ENCODE measurements at places on chromosomes 7 and 10.

- no peak for DNase-seq
Observed at GRCh38 chr10:29802171-29802570, 167.4 kb upstream of the SVIL start.

GRCh38 chr7:121181357-121181756, 147.4 kb upstream of the WNT16 start:
- DNase-seq, result no peak

DNA sequence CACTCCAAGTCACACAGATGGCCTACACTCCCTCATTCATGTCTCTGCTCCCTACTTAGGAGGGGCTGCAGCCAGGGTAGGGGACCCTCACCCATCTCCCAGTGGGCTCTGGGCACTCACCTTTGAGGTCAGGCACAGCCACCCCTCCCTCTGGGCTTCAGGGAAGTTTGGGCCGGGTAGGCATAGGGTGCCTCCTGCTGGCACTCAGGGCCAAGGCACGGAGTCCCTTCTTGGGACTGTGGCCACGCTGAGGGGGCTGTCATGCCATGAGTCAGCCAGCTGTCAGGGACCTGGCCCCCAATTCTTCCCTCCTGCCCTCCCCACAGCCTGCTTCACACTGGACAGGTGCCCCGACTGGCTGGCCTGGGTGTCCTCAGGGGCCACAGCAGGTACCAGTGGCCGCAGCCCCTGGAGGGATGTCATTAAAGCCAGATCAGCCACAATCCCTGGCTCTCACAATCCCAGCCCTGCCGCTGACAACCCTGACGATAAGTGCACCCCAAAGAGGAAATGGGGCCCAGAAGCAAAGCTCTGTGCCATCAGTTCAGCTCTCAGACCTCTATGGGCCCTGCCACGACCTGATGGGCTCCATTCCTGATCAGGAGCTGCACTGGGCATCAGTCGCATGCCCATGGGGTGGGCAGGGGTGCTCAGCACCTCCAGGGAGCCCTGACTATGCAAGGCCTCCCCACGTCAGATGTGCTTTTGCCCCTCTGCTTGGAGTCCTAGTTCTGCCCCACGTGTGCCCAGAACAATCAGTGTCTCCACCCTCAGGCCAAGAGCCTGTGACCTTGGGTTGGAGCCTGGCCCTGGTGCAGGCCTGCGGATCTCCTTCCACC, 34.1 kb upstream of the RET start:
- DNase-seq, result no peak

- DNase-seq, result no peak
Observed at GRCh38 chr7:23205909-23206767, 24.3 kb downstream of the NUP42 start.

DNA sequence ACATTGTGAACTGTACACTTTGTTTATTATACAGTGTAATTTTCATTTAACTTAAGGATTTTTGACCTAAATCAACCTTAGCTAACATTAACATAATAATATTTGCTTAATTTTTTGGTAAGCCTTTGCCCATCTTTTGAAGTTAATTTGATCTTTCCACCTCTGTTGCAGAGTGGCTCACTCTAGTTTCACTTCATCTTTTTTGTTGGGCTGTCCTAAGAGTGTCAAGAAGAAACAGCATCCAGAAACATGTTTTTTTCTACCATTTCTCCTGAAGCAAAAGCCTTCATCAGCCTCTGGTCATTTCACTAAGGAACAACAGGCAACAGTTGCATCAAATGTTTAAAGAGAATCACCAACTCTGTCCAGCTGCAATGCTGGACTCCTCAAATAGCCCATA, 824.7 kb downstream of the REEP3 start:
- no peak for DNase-seq

DNA sequence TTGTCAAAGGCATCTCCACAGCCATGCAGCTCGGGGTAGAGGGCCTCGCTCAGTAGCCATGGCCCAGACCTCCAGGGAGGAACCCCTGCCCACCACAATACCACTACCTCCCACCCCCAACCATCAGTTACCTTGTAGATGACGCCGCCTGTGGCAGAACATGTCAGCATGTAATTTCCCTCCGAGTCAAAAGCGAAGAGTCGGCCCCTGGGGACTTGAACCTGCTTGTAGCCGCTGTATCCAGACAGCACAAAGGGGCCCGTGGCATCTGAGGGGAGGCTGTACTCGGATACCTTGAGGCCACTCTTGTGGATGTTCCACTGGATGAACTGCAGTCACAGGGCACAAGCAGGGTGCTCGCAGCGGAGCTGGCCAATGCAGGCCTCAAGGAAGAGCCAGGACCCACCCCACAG, 16.3 kb upstream of the CYREN start:
- DNase-seq, result no peak

- peak; percentile 33 for DNase-seq
Observed at GRCh38 chr7:22561321-22561811, 61.4 kb upstream of the STEAP1B start.

DNA sequence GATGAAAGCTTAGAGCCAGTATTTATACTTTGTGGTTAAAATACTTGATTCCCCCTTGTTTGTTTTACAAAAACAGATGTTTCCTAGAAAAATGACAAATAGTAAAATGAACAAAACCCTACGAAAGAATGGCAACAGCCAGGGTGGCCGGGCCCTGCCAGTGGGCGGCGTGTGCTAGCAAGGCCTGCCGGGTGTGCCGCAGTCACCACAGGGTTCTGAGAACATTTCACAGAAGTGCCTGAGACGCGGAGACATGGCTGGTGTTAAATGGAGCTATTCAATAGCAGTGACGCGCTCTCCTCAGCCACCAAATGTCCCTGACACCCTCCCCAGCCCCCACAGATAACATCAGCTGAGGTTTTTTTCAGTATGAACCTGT, 14.5 kb downstream of the GPR146 start:
- DNase-seq, result no peak

DNA sequence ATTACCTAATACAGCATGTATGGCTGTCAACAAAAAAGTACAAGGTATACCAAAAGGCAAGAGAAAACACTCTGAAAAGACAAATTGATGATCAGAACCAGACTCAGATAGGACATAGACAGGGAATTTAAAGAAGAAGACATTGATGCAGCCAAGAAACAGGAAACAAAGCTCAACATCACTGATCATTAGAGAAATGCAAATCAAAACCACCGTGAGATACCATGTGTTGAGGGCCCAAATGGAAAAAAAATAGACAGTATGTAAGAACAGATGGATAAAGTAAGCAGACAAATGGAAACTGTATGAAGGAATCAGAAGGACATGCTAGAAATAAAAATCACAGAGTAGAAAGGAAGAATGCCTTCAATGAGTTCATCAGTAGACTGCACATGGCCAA, 23.3 kb downstream of the CARD11 start:
- DNase-seq, result no peak

- no peak for DNase-seq
Observed at GRCh38 chr7:159141660-159142059, 3.0 kb downstream of the VIPR2 start.

- peak; percentile 1 for DNase-seq
Observed at GRCh38 chr10:101161494-101162299, 30.6 kb downstream of the TLX1 start.

DNA sequence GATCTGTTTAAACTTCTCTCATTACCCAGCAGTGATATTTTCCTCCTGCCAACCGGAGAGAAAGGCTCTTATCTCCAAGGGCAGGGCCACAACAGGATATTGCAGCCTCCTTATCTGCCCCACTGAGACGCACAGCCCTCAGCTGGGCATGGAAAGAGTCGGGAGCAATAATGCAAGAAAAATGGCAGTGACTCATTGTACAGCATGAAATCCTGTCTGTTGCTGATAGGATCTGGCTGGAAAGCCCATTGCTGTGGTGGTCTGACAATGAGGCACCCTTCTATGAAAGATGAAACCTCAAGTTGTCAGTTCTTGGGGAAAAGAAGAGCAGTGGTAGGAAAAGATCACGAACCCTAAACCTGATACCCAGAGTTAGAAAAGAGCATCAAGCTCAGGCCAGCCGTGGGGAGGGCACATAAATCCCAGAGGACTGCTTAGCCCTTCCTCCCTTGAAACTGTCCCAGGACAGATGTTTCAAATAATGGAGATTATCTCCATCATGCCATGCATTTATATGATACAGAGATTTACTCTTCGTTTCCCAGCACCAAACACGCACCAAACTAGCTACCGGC, 47.0 kb upstream of the FIGNL1 start:
- DNase-seq, result no peak

GRCh38 chr10:72694476-72695369, 2.8 kb downstream of the MCU start:
- DNase-seq, result no peak

GRCh38 chr7:77537136-77537777, at the start of gene PTPN12:
TSS of gene PTPN12 (plus strand) at chr7:77537295. CDS start at chr7:77537547, 252 bp downstream.
- no peak for DNase-seq

- DNase-seq, result no peak
Observed at GRCh38 chr10:106757521-106757920, 407.0 kb downstream of the SORCS1 start.

GRCh38 chr7:47241112-47242065, 340.5 kb downstream of the TNS3 start:
- no peak for DNase-seq

DNA sequence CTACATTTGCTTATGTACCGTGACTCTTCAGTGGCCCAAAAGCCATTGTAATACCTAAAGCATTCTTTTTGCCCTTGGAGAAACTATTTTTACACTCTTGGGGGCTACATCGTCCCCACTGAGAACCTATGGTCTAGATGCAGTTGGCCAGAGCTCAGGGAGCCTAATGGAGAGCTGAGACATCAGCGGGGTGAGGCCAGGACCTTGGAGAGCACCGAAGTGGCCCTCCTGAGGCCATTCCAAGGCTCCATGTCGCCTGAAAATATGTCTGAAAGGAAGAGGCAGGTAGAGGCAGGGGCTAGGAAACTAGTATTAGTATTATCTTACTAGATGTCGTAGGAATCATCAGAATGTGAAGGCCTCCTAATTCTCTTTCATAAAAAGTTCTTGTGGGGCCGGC, 4.9 kb downstream of the PKD2L1 start:
- no peak for DNase-seq

- DNase-seq, result no peak
Observed at GRCh38 chr10:92656266-92656961, 33.3 kb upstream of the HHEX start.
